Mucosa of gallbladder (tissue), 1 donor: ENCODE measurements at places on chromosomes 4 and X. TPM values are rescaled to one million over a fixed set of nuclear protein-coding genes. Genes with fewer than 3 reads are reported as not detected.

GRCh38 chrX:30150196-30150895, 65.0 kb upstream of the MAGEB2 start:
- no peak for DNase-seq

DNA sequence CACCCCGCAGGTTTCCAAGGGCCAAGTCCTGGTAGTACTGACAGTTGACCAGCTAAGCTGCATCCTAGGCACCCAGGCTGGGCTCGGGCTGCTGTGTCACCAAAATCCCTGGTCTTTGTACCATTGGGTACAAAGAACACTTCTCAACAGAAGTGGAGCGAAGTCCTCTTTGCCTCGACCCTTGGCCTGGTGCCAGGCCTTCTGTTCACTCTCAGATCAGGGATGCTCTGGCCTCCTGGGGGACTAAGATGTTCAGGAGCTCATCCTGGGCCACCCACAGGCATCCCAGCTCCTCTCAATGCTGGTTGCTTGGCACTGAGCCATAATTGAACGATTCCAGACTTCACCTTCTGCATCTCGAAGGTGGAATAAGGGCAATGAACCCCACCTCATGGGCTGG, 13.8 kb upstream of the SLC2A9 start:
- DNase-seq: no peak

GRCh38 chr4:86359944-86360478, at the start of gene MAPK10:
MAPK10 (minus strand) TSS chr4:86360053.
- DNase-seq: peak; percentile 70

DNA sequence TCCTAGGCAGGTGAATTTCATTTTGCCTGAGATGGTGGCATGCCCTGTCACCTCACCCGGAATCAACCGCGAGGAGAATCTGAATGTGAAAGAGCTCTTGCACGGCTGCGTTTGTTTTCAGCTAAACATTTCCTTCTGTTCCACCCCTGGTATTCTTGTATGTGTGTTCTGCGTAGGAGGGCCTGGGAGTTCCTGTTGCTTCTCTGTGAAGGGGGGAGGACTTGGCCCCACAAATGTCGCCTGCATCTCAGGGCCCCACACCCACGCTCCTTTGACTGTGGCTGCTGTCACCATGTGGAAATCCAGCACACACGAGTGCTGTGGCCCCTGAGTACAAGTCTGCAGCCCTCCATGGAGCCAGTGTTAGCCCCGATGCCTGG, 45.8 kb upstream of the CLCN4 start:
- DNase-seq: no peak

OR13H1 gene
- not detected for total RNA-seq

- no peak for DNase-seq
These were observed 33.7 kb upstream of the TXK start for GRCh38 chr4:48167538-48168263.

TECRL gene
- not detected for total RNA-seq

SPP1 gene
- 3,399 TPM for total RNA-seq

NEUROG2 gene
- not detected for total RNA-seq

CWH43 gene
- not detected for total RNA-seq

ANOS1 gene
- total RNA-seq: 2.9 TPM

RNF150 gene
- 20.5 TPM for total RNA-seq

GRCh38 chrX:7184816-7185215, 36.9 kb upstream of the PUDP start:
- DNase-seq: no peak

DNA sequence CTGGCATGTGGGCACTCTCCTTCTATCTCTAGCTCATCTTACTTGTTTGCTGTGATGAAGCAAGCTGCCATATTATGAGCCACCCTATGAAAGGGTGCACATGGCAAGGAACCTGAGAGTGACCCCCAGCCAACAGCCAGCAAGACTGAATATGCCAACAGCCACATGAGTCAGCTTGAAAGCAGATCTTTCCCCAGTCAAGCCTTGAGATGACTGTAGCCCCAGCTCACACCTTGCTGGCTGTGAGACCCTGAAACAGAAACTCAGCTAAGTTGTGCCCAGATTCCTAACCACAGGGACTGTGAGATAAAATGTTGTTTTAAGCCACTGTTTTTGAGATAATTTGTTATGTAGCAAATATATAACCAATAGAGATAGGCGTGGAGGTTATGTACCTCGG, 36.2 kb downstream of the KDM5C start:
- no peak for DNase-seq

GRCh38 chr4:4490041-4490440, 51.8 kb downstream of the STX18 start:
- no peak for DNase-seq

DNA sequence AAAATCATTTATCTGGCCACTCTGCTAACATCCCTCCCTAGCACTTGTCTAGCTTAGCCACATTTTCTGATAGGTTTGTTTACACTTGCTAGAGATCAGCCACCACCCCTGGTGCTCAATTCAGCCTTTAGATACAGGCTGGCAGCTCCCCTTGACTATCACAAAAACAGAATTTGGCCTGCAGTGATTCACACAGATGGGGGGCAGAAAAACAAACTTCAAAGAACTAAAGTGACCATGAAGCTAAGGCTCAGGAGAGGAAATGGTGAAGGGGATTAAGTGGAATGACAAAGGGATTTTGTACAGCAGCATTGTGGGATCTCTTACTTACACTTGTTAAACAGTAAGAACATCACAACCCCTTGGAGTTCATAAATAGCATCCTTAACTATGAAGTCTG, 1718.0 kb upstream of the PCDH7 start:
- no peak for DNase-seq
